ENCODE measurements at places on chromosomes 2 and 18.

- no peak for DNase-seq
These were observed 385.4 kb upstream of the TMEFF2 start for GRCh38 chr2:192579965-192580700.

GRCh38 chr2:160407393-160408172, 86.0 kb downstream of the RBMS1 start:
- DNase-seq: no peak

GRCh38 chr2:28269019-28269784, 123.5 kb upstream of the FOSL2 start:
- DNase-seq: no peak

GRCh38 chr2:38615237-38615636, 12.5 kb upstream of the HNRNPLL start:
- no peak for DNase-seq

DNA sequence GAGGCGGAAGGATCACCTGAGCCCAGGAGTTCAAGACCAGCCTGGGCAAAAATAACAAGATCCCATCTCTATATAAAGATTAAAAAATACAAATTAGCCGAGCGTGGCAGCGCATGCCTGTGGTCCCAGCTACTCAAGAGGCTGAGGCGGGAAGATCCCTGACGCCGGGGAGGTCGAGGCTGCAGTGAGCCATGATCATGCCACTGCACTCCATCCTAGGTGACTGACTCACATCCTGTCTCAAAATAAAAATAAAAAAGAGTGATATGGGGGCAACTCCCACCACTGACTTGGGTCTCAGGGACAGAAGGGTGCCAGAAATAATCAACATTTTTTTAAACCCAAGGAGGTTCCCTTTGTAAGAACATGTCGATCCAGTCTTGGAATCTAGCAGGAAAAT, 37.6 kb downstream of the ZNF516 start:
- no peak for DNase-seq

GRCh38 chr18:34399892-34400291, 175.2 kb upstream of the NOL4 start:
- no peak for DNase-seq
